Stimulated activated CD4-positive, alpha-beta T cell treated with anti-CD3 and anti-CD28 coated beads, Interleukin-12 subunit alpha, Interleukin-12 subunit beta, amount 100 ng/mL, for 4 hours (primary cell): ENCODE measurements at places on chromosomes 6 and 20.
A peak's percentile ranks its signal among the peaks of the same experiment; 100 is the strongest.

- no peak for DNase-seq
These were observed 187.5 kb downstream of the PLCB4 start for GRCh38 chr20:9256393-9256792.

DNA sequence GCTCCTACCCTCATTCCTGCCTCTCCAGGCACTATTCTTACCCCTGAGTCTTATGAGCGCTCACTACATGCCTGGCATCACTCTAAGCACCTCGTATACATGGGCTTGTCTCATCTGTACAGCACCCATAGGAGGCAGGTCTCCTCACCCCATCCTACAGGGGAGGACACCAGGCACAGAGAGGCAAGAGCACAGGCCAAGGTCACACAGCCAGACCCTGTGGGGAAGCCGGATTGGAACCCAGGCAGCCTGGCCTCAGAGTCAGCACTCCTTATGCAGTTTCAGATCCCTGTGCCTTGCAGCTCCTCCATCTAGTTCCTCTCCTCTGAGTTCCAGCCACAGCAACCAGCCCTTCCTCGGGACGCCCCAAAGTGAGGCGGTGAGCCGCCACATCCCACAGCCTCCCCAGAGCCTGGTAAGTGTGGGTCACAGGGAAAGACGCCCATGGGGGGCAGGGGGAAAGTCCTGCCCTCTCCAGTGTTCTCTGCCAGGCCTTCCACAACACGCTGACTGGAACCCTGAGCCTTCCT, 103.3 kb downstream of the NFATC2 start:
- no peak for DNase-seq

- peak; percentile 26 for DNase-seq
These were observed 3.1 kb downstream of the PXDC1 start for GRCh38 chr6:3748208-3749066.

GRCh38 chr20:1267809-1268374, 1.8 kb downstream of the SNPH start:
- no peak for DNase-seq

GRCh38 chr6:39765508-39766065, 26.6 kb upstream of the DAAM2 start:
- DNase-seq = no peak

DNA sequence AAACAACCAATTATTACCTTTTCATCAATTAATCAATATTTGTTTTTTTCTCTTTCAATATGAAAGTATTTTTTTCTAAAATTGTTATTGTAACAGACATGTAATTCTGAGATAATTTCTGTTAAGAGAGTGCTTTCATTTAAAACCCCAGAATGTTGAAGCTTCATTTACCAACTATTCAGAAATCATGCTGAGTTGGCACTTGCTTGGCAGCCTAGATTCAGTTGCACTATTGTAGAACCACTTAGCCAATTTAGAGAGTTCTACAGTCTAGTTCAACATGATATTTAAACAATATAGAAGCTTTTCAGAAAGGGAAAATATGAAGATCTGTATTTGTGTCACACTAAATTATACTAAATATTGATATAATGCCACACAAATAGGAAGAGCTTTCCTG, 56.1 kb upstream of the NKAIN2 start:
- DNase-seq = no peak

DNA sequence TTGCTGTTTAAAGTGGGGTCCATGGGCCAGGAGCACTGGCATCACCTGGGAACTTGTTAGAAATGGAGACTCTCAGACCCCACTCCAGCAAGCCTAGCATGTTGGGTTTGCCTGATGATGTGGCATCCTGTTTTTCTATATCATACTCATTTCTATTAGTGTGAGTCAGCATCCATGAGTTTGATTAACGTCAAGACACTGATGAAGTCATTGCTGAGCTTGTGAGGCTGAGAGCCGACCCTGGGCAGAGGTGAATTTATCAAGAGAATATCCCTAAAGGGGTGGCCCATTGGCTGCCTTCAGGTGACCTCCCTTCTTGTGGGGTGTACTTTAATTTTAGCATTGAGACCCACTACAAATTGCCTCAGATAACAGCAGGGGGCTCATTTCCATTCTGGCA, 43.4 kb upstream of the RNF144B start:
- DNase-seq = no peak

DNA sequence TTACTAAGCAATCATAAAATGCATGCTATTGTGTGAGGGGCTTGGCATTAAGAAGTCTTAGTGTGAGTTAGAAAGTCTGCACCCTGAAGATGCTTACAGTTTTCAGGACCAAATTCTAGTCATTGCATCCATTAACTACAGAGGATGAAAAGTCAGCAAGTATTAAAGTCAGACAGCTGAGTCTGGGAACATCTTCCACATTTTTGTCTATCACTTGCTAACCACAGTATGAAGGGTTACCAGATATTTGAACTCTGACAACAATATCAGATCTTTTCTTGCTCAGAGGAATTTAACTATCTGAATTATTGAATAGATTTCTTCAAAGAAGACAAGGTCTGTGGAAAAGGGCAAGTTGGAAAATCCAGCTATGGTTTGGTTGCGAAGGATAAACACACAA, 264.4 kb downstream of the BTBD9 start:
- DNase-seq = no peak

- no peak for DNase-seq
These were observed 494.6 kb downstream of the RFPL4B start for GRCh38 chr6:112841553-112842329.

GRCh38 chr6:163301726-163302635, 112.5 kb upstream of the QKI start:
- DNase-seq = no peak

GRCh38 chr6:4316867-4317400, 181.6 kb upstream of the ECI2 start:
- no peak for DNase-seq

DNA sequence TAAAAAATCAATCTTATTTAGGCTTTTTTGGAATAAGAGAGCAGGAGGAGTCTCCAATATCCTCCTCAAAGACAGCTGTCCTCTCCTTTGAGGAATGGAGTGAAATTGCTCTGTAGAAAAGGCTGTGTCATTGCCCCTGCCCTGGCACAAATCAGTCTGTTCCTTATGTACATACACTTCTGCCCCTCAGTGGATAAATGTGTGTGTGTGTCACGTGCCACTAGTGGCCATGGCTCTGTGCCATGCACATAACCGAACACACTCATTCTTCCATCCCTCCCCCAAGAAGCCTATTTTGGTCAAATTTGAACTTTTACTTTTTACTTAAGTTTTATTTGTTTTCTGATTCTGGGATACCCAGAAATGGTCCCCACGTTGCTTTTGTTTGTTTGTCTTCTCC, 49.2 kb downstream of the ANKS1A start:
- no peak for DNase-seq

- DNase-seq = no peak
These were observed 99.2 kb upstream of the RREB1 start for GRCh38 chr6:7008451-7008988.

GRCh38 chr6:161498881-161499280, 225.0 kb upstream of the AGPAT4 start:
- no peak for DNase-seq

DNA sequence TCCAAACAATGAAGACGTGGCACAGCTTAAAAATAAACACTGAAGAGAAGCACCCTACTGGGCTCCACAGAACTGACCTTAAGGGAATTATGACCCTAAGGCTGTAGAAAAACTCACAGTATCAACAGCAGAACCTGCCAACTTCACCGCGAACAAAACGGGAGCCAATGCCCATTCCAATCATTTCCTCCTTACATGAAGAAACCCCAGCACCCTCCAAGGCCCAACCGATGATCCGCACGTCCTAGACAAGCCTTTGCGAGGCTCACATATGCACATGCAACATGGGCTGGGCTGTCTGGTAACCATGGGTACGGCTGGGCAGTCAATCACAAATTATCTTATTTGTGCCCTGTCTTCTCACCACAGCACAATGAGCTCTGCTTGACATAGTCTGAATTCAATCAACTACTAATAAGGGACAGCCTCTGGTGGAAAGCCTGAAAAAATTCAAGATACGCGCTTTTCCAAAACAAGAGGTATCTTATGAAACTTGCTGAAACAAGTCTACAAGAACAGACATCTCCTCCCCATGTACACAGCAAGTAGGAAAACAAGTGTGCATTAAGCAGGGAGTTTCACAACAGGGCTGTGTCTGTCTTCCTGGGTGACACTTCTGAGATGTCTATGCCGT, 1.7 kb downstream of the DIDO1 start:
- no peak for DNase-seq

DNA sequence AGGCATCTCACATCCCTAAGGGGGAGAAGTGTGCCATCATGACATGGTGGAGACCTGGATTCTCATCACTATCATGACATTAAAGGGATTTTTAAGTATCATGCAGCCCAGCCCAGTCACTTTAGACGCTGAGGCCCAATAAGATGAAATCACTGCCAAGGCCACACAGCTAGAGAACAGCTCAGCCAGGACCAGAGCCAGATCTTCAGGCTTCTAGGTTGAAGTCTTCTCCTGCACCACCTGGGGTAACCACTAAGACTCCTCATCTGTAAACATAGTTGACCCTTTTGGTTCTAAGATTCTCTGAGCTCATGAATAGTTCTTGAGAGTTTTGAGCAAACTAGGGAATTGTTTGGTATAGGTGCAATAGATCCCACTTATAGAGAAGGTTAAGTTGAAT, 125.1 kb downstream of the TCP11 start:
- DNase-seq = no peak

DNA sequence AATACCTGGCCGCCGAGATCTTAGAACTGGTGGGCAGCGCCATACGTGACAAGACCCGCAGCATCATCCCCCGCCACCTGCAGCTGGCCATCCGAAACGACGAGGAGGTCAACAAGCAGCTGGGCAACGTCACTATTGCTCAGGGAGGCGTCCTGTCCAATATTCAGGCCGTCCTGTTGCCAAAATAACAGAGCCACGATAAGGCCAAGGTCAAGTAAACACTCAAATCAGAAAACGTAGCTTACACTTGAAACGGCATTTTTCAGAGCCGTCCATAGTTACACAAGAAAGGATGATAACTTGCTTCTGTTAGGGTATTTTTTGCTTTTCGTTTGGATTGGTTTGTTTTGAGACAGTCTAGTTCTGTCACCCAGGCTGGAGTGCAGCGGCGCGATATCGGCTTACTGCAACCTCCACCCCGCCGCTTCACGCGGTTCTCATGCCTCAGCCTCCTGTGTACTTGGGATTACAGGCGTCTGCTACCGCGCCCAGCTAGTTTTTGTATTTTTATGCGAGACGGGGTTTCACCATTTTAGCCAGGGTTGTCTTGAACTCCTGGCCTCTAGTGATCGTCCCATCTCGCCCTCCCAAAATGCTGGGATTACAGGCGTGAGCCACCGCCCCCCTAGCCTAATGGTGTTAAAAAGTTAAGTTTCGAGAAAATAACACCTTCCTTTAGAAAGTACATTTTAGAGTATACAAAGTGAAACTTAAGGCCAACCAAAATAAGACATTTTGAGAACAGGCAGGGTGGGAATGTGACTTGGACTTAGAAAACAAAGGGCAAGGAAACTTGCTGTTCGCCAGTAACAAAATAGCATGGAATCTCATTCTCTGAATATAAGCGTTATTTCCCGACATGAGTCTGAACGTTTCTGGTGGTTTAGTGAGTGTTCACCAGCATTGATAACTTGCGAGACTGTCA, 42.8 kb upstream of the HFE start:
- peak; percentile 23 for DNase-seq

DNA sequence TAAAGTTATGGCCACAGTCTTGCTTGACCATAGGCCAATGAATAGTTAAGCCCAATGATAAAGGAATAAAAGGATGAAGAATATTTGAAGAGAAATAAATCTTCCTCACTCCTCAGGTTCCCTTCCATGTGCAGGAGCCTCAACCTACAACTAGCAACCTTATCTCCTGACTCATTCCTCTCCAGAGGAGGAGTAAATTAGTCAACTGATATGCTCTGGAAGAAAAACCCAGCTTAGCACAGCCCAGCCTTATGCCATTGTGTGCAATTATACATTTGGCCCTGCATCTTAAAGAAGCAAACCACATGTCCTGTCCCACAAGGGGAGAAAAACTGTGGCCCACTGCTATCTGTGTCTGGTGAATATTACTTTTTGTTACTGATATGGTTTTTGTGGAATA, 82.1 kb downstream of the PHIP start:
- no peak for DNase-seq

DNA sequence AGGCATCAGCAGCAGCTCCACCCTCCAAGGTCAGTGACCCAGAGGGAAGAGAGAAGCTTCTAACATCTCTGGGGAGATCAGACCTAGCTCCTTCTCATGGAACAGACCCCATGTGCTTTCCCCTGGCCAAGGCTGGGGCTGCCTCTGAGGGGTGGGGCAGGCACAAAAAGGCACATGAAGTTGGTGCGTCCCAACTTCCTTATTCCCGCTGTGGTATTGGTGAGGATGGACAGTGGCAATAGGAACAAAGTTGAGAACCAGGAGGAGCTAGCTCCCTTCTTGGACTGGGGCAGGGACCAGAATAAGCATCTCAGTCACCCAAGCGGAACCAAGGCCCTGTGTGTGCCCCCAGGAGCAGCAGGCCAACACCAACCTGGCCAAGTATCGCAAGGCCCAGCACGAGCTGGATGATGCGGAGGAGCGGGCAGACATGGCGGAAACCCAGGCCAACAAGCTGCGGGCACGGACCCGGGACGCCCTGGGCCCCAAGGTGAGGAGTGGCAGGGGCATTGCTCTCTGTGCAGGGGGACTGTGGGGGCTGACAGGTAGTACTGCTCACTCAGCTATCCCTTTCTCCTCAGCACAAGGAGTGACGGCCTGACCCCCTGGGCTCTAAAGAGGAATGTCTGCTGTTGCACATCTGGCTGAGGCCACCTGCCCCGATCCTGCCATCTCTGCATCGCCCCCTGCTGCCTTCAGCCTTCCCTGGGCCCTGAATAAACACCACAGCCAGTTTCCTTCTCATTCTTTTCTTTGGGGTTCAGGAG, 46.1 kb downstream of the MYH7B start:
- DNase-seq = no peak

- no peak for DNase-seq
These were observed 68.0 kb downstream of the PTPN1 start for GRCh38 chr20:50578061-50578777.

DNA sequence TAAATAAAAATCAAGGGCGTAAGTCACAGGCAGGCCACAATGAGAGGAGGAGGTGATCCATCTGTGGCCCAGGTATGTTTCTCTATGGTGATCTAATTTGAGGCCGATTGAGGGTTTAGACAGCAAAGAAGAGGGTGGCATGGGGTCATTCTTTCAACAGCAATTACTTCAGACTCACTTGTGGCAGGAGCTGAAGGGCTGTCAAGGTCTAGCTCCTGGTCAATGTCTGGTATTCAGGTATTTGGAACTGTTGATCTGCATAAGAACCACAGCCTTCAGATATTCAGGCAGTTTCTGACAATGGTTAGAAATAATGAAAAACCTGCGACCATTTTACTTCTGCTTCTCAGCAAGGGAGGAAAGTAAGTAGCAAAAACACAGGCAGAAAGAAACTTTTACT, 259.6 kb downstream of the FOXC1 start:
- DNase-seq = no peak
